ENCODE measurements at places on chromosomes 16 and 17. TPM values are rescaled to one million over a fixed set of nuclear protein-coding genes. Genes with fewer than 3 reads are reported as not detected.

The TAC4 gene
- total RNA-seq, result not detected

DNA sequence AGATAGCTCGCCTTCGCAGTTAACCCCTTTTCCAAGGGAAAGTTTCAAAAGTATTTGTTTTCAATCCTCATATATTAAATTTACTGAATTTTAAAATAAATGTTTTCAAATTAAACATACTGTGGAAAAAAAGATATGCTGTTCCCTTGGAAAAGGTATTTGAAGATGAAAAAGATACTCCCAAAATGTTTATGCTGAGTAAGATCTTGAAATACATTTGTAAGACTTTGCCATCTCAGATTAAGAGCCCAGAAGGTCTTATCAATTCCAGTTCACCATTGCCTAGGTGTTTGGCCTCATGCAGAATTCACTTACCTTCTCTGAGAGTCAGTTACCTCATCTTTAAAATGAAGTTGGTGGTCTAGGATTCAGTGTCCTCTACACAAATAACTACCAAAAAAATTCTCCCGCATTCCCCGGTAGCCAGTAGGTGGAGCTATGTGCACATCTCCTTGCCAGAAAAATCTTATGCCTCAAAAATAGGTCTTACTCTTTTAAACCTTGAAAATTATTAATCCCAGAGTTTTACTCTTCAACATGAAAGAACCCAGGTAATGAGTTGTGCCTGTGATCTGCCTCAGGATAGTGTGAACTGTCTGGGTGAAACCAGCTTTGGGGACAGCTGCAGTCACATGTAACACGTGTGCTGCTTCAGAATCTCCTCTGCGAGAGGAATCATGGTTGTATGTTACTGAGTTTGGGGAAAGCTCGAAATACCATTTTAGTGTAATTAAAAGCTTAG lies 178.3 kb downstream of the MRTFB start:
- peak; percentile 23 for DNase-seq

- DNase-seq, result no peak
These were observed 18.0 kb downstream of the ITGAM start for GRCh38 chr16:31277659-31278260.

GRCh38 chr16:25366078-25366477 lies 108.4 kb upstream of the ZKSCAN2 start:
- no peak for DNase-seq

- no peak for DNase-seq
These were observed 398.1 kb downstream of the KCNJ18 start for GRCh38 chr17:22090263-22090935.

The GRAPL gene
- 2.1 TPM for total RNA-seq

DNA sequence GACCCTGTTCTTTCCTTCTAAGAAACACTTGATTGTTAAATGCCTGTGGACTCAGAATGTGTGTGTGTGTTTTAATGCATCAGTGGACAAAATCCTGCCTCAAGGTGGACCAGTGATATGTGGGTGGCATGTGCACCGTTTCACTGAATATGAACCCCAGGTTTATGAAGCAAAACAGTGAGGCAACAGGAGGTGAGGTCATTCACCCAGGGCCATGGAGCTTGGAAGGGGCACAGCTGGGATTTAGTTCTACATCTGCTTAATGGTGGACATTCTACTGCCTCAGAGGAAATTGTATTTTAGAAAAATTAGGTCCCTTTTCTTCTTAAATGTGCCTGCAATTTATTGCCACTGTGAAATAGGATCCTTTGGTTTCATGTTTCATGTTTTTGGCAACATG lies 549.5 kb upstream of the EEF2KMT start:
- DNase-seq, result no peak

GRCh38 chr16:10308305-10309193 lies 77.3 kb upstream of the ATF7IP2 start:
- no peak for DNase-seq

- DNase-seq, result peak; percentile 53
These were observed 110.0 kb downstream of the N4BP1 start for GRCh38 chr16:48499923-48500381.

- DNase-seq, result no peak
These were observed 18.3 kb upstream of the SUPT4H1 start for GRCh38 chr17:58370309-58370708.

The AP1G1 gene
- 73.1 TPM for total RNA-seq

GRCh38 chr16:77789085-77790008 lies 983 bp downstream of the VAT1L start:
- peak; percentile 50 for DNase-seq

The CARD14 gene
- 0.50 TPM for total RNA-seq

The CDK5RAP3 gene
- total RNA-seq, result 147 TPM

DNA sequence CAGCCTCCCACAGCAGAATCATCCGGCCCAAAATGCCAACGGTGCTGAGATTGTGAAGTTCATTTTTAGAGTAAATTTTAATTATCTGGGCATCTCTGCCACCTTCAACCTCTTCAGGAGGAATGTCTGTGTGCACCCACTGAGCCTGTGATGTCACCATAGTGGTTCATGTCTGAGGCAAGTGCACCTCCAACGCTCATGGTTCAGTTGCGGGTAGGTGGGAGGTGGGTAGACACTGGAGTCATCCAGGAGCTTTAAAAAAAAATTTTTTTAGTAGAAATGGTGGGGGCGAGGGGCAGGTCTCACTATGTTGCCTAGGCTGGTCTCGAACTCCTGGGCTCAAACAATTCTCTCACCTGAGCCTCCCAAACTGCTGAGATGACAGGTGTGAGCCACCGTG lies 1.9 kb downstream of the FLYWCH1 start:
- no peak for DNase-seq

GRCh38 chr17:81000631-81001357 lies 9.2 kb downstream of the CHMP6 start:
- no peak for DNase-seq

- DNase-seq, result no peak
These were observed 164.1 kb downstream of the CMIP start for GRCh38 chr16:81608523-81609209.

GRCh38 chr16:259814-260253 lies 15.9 kb downstream of the RGS11 start:
- DNase-seq, result no peak

GRCh38 chr17:78563189-78564145 lies 13.7 kb downstream of the DNAH17 start:
- DNase-seq, result no peak

DNA sequence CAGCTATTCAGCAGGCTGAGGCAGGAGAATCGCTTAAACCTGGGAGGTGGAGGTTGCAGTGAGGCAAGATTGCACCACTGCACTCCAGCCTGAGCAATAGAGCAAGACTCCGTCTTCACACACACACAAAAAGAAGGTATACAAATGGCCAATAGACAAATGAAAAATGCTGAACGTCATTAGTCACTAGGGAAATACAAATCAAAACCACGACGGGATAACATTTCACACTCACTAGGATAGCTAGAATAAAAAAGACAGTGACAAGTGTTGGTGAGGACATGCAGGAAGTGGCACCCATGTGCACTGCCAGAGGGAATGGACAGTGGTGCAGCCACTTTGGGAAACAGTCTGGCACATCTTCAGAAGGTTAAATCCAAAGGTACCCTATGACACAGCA lies 172.9 kb downstream of the FTO start:
- no peak for DNase-seq

The KRTAP4-6 gene
- not detected for total RNA-seq

- DNase-seq, result no peak
These were observed 143.7 kb downstream of the ABCC12 start for GRCh38 chr16:48011878-48012658.

GRCh38 chr17:67601897-67602296 lies 115.8 kb upstream of the NOL11 start:
- no peak for DNase-seq

The CDH5 gene
- 23.5 TPM for total RNA-seq

GRCh38 chr17:565521-565920 lies 149.1 kb downstream of the VPS53 start:
- DNase-seq, result no peak

The PCTP gene
- 11.0 TPM for total RNA-seq

GRCh38 chr17:29588017-29588561 lies 1.4 kb downstream of the GIT1 start:
- DNase-seq, result no peak

The PIPOX gene
- 4.4 TPM for total RNA-seq

- DNase-seq, result no peak
These were observed 1.1 kb upstream of the TRPV3 start for GRCh38 chr17:3558603-3559269.

DNA sequence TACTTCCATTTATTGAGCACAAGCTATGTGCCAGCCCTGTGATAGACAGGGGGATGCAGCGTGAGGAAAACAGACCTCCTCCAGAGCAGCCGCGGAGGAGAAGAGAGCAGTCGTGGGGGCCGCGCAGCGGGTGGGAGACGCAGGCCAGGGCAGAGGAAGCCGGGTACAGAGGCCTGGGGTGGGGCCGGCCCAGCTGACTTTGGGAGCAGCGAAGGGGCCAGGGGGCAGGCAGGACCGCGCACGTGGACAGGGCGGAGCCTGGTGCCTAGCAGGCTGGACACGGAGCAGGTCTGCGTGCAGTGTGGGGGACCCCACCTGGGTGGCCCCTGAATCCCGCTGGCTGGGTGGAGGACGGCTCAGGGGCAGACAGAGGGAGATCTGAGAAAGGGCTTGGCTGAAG lies 46.2 kb downstream of the ZFPM1 start:
- DNase-seq, result no peak

DNA sequence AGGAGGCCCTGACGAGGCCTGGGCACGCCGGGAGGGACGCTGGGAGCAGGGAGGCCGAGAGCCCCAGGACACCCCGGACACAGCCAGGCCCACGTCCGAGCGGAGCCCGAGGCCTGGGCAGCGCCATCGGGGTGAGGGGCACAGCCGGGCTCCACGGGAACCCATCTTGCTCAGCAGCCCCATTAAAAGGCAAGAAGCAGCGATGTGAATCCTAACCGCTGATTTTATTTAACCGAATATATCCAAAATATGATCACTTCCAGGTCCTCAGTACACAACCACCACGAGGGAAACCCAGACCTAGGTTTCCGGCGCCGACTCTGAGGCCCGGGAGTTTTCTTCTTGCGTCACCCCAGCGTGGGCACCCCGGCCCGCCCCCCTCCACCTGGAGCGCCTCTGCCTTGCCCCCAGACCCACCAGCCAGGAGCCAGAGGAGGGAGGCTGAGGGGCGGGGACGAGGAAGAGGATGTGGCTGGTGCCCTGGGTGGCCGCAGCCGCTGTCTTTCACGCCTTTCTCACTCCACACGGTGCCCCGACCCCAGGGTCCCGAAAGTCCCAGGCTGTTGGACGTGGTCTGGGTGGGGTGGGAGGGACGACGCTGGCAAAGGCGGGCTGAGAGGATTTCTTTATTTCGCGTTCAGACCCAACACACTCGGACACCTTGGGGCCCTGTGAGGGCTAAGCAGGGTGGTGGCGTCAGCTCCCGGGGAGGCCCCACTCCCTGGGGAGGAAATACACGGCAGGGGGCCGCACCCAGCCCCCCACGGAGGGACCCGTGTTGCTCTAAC lies 568 bp upstream of the CCDC154 start:
- DNase-seq, result no peak

GRCh38 chr17:51015145-51015558 lies 105.5 kb downstream of the SPAG9 start:
- peak; percentile 58 for DNase-seq

DNA sequence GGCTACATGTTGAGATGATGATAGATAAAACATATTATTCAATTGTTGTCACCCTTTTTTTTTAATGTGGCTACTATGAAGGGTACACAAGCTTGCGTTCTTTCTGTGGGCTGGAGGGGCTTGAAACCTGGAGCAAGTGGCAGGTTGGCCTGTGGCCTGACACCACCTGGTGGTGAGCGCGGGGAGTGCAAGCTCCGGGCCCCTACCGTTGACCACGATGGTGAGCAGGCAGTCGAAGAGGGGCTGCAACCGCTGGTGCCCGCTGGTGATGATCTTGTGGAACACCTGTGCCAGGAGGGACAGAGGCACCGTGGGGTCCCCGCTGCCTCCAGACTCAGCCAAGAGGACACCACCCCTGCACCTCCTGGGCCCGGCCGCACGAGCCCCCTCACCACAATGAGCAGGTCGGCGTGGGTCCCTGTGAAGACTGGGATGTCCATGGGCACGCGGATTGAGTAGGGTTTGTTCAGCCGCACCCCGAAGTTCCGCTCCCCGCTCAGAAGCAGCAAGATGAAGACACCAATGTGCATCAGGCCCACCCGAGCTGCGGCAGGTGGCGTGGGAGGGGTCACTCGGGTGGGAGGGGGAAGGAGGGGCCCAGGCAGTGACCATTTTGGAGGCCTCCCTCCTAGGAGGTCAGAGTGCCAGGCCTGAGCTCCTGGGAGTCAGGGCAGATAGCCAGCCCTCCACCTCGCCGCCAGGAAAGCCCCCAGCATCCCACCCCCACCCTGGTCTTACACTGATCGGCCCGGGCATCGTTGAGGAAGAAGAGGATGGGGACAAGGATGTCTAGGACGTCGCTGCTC lies 14.4 kb downstream of the HID1 start:
- DNase-seq, result peak; percentile 40

- peak; percentile 73 for DNase-seq
These were observed 478.6 kb downstream of the MAF start for GRCh38 chr16:79121906-79122305.

GRCh38 chr17:9080296-9080914 lies 59.1 kb downstream of the NTN1 start:
- no peak for DNase-seq

The RFWD3 gene
- 15.3 TPM for total RNA-seq

DNA sequence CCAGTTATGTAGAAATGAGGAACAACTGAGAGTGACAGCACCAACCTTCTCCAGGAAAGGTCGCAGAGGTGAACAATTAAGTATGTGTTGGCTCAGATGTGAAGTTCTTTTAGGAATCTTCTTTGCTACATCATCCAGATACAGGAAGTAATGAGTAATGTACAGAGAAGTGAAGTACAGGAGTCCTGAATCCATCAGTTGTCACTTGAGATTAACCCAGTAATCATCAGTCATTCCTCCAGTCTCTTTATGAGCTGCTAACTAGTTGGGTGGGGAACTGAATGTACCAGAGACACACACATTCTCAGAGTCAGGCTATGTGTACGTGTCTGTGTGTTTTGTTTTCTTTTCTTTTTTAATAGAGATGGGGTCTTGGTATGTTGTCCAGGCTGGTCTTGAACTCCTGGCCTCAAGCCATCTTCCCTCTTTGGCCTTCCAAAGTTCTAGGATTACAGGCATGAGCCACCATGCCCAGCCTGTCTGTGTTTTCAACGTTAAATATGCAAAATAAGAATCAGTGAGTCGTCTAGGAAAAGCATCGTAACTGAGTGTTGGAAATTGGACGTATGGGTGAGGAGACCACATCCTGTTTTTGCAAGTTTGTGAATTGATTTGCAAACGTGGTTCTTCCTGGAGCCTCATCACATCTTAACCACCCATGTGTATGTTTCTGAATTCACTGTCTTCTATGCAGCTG lies 19.9 kb downstream of the ZNF200 start:
- DNase-seq, result no peak

Data from spinal cord (tissue), 10 donors.